ENCODE measurements at places on chromosomes 7 and 10.

DNA sequence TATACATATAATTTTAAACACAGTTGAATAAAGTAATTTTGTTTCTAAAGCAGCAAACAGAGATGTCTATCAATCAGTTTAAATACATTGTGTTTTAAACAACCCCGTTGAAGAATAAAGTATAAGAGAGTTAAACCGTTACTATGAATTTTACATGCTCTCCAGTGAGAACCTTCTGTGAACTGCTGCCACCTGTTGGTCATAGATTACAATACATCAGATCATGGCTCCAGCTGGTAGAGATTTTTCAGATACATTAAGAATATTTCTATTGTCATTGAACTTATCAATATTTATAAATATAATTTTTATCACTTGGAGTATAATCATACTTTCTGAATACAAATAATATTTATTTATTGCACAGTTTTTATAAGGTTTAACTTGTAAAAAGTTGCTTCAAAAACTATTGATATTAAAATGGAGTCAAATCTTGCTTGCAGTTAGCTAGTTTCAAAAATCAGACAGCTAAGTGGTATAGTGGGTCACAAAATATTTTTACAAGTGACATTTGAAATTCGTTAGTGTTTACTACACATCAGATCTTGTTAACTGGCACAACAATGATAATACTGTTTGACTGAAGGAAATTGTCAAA is 561.2 kb upstream of the PHF14 start:
- peak; percentile 64 for DNase-seq

DNA sequence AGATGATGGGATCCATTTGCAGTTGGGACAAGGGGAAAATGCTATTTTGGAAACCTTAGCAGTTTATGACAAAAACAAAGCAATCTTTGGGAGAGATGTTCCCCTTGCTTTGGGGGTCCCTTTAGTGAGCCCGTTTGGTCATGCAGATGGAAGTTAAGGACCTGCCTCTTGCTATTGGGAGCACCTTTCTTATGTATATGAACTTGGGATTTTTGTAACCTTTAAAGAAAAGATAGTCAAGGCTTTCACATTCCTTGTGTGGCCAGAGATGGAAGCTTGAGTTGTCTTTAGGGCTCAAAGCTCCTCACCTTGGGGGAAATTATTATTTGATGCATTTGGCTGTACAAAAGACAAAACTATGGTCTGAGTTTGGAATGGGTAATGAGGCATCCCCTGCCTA is 179.0 kb upstream of the PLPP4 start:
- no peak for DNase-seq

GRCh38 chr7:75654855-75655254 is 83.9 kb downstream of the HIP1 start:
- no peak for DNase-seq

DNA sequence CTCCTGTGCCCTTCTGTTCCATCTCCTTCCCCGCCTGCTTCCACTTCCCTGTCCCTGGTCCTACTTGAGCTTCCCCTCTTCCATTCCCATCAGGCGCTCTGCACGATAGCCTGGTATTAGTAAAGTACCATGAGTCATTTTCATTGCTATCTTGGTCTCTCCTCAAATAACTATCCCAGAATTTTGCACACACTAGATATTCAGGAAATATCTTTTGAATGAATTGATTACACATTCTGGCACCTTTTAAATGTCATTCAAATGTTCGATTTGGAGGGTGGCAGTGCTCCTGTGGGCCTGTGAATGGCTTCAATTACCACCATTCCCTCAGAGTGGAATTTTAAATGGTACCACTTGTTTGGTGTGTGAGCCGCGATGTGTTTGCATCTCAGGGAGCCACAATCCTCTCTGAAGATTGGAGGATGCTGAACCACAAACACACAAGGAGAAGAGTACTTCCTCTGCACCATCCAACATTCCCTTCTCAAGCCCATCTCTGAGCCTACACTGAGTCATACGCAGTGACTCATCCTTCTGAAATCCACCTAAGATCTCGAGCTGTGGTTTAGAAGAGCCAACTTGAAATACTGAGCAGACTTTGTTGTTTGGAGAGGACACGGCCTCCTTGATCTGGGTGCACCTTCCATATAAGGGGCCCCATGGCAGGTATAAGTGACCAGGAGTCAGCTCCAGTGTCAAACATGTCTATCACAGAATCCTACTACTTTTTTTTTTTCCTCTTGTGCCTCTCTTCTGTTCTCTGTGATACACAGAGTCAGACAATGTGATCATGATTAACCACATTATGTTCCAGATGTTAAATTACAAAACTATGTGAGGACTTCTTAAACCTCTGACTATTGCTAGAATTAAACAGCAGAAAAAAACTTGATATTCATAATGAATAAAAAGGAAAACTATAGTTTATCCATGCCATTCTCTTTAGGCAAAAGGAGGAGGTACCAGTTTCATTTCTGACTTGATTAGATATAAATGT is 81.9 kb downstream of the BMPER start:
- peak; percentile 98 for DNase-seq

DNA sequence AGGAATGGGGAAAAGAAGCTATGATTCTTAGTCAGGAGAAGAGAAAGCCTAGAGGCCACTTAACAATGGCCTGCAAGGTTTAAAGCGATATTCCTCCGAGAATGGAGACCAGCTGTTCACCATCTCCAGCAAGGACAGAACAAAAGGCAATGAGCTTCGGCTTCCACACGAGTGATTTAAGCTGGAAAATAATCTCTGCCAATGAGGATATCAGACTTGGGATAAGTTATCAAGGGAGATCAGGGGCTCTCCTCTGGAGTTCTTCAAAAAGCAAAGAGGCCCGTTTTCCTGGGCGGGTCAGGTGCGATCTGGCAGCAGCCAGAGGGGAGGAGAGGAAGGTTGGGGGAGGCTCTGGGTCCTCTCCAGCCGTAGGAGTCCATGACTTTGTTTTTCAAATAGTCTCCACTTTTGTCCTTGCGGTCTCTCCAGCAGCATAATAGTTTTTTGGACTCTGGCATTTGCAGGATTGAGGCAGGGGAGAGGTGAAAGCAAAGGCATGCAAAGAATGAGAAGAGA is 211.3 kb downstream of the SKIDA1 start:
- no peak for DNase-seq

- no peak for DNase-seq
These were observed 89.5 kb downstream of the VWDE start for GRCh38 chr7:12314199-12314598.

DNA sequence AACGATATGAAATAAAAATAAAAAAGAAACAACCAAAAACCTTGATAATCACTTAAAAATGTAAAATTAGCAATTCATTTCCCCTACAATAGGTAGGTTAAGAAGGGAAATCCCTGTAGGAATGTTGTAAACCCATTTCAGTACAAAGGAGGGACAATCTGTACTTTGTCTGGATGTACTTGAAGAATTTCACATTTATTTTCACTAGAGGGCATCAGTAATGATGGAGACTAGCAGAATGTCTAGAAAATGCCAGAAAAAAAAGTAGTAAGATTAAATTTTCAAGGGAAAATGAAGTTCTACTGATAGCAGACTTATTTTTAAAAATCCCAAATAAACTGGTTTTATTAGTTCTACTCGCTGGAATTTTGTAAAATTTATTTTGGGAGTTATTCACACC is 209.0 kb upstream of the FZD1 start:
- peak; percentile 22 for DNase-seq

GRCh38 chr10:110392868-110393740 is 88.4 kb upstream of the SMNDC1 start:
- DNase-seq, result no peak

- DNase-seq, result no peak
These were observed 52.0 kb downstream of the CSGALNACT2 start for GRCh38 chr10:43190289-43190688.

- no peak for DNase-seq
These were observed 15.3 kb upstream of the ADAMTS14 start for GRCh38 chr10:70657041-70657440.

DNA sequence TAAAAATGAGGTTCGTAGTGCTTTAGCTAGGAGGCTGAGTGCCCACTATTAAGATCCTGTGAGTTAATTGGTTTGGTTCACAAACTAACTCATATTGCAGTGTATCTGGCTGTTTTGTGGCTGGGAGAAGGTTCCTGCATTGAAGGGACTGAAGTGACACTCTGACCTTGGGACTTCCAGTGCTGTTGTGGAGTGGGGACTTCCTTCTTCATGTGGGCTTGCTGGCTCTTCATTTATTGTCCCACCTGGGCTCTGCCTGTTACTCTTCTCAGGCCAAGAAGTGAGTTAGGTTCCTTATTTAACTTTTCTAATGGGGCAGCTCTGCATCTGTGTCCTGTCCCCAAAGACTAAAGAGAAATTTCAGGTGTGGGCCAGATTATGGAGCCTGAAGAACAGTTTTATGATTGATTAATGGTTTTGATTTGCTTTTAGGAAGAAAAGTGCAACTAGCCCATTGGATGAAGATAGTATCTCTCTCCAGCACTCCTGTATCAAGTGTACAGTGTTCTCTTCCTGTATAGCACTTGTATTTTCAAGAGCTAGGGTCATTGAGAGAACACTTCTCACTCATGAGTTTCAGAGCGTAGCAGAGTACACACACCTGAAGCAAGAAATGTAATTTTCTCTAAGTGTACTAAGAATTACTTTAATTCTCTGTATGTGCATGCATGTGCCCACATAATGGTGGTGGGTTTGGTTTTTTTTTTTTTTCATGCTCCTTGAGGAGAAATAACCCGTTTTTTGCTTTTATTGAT is 54.8 kb downstream of the AUTS2 start:
- DNase-seq, result no peak

GRCh38 chr7:129857313-129857712 is 95.4 kb downstream of the UBE2H start:
- no peak for DNase-seq

DNA sequence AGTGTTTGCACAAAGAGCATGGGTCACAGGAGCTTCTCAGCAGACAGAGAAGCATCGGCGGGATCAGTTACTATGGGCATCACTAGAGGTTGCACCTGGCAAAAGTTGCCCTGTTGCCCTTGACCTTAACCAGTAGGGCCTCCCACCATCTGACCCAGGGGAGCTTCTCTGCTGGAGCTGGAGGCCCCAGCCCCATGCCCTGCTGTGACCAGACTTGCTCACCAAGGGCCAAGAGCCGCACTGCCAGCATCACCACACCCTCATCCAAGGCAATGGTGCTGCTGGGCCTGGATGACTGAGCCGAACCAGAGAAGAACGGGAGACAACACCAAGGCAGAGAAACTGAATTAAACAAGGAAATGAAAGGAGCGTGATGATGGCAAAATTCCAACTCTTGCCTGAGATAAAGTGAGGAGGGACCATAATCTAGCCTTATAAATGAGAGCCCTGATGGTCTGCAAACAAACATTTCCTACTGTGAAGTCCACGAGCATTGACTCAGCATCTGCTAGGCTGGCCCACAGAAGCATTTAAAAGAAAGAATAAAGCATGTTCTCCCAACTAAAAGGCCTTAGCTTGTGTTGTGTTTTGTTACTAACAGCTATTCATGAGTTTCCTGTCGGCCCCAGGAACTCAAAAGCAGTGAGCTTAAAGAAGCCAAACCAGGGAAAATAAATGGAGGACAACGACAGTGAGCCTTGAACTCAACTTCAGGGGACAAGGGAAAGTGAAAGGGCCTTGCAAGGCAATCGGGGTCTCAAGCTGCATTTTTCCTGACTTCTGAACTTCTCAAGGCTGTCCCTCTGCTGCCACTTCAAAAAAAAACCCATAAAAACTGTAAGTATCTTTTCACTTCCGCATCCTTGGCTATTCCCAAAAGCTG is 60.4 kb downstream of the AFAP1L2 start:
- no peak for DNase-seq

DNA sequence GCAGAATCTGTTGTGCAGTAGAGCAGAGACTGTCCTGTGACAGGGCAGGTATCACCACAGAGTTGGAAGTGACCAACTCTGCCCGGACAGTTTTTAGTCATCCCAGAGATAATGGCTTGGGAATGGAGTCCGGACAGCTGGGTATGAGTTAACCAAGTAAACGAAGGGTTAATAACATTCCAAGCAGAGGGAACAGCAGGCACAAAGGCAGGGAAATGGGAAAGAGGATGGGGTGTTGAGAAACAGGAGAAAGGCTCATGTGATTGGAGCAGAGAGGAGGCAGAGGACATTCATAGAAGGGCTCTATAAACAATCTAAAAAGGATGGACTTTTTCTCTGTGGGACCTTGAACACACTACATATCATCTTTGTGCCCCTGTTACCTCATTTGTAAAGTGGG is 132.2 kb upstream of the YAE1 start:
- DNase-seq, result no peak

DNA sequence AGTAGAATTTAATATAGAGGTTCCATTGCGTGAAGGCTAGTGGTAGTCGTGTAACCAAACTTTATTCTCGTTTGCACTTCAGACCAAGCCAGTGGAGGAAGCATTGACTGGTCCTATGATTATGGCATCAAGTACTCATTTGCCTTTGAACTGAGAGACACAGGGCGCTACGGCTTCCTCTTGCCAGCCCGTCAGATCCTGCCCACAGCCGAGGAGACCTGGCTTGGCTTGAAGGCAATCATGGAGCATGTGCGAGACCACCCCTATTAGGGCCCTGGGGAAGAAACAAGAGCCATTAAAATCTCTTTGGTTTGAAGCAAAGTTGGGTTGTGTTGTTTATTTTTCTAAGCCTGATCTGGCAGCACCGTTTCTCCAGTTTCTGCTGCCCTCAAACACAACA is 3.5 kb upstream of the CPA4 start:
- DNase-seq, result no peak

DNA sequence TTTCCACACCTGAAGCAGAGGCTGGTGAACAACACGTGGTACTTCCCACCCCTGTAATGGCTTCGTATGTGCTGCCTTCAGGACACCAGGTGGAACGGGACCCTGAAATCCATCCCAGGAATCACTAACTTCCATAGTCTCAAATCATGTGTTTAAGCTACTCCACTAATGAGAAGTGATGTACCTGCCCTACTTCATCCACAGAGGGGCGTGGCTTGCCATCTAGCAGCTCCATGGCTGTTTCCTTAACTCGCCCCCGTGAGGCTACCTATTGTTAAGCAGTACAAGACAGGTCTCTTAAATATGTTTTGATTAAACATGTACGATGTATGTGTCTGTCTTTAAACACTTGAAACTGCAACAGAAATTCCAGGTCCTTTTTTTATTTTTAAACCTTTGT is 31.8 kb downstream of the ARL3 start:
- DNase-seq, result no peak

DNA sequence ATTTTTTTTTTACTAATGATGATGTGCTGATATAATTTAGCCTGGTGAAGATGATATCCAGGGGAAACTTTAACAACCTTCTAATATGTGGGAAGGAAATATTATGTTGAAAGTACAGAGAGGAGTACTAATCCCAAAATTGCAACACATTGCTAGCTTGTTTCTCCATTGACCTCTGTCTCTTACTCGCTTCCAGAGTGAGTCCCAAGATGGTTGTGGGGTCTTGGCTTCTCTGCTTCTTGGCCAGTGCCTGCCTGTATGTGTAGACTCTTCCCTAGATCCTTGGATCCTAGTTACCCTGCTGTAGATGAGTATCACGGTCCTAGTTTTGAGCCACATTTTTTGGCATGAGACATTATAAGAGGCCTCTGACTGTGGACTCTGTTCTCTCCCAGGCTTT is 17.5 kb downstream of the BMPER start:
- DNase-seq, result no peak

- peak; percentile 74 for DNase-seq
These were observed 94.8 kb upstream of the ZNF804B start for GRCh38 chr7:88664630-88665233.

GRCh38 chr7:1910827-1911226 is 240.8 kb downstream of the ELFN1 start:
- DNase-seq, result no peak

GRCh38 chr10:79263939-79264338 is 83.3 kb upstream of the PPIF start:
- no peak for DNase-seq
